ENCODE measurements at places on chromosomes 11 and 22.

GRCh38 chr11:70913715-70914231 lies 338.6 kb downstream of the SHANK2 start:
- no peaks in the 10 kb centered on the region for H3K4me1 ChIP-seq
- H3K27me3 ChIP-seq: no peaks in the 10 kb centered on the region
- no peak overlapping the region for H3K27ac ChIP-seq
- H3K4me3 ChIP-seq: no peak overlapping the region
- H3K36me3 ChIP-seq: no peaks in the 10 kb centered on the region

DNA sequence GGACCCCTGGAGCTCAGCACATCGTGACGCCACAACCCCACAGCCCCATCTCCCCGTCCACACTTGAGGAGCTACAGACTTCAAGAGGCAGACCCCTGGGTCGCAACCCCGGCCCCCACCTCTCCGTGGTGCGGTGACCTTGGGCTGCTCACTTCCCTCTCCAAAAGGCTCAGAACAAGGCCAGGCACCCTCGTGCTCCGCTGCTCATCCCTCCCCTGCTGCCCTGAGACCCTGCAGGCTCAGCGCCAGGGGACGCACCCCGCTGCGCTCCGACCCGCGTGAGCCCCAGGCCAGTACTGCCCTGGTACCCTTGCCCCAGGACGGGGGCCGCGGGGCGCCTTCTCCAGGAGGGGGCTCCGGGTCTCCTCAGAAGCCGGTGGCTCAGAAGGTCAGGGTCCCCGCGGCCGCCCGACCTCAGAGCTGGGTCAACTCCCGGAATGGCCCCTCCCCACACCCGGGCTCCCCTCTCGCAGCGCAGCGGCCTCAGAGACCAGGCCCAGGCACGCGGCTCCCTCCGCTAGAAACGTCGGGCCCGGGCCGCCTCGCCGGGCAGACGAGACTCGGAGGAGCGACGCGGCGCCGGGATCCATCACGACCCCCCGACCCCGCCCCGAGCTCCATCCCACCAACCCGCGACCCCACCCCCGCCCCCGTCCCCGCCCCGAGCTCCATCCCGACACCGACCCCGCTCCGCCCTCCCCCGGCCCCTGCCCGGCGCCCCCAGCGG lies 563 bp downstream of the GATD1 start:
- H3K27me3 ChIP-seq: no peaks in the 10 kb centered on the region
- peaks cover 14% of the 10 kb centered on the region for H3K36me3 ChIP-seq
- peak; percentile 74 for DNase-seq
- H3K27ac ChIP-seq: peak overlapping the region; percentile 84
- peaks cover 23% of the 10 kb centered on the region for H3K4me1 ChIP-seq

GRCh38 chr11:118232659-118233058 lies 7.8 kb upstream of the JAML start:
- DNase-seq: no peak
- H3K4me1 ChIP-seq: peaks cover 17% of the 10 kb centered on the region
- no peak overlapping the region for H3K27ac ChIP-seq
- H3K36me3 ChIP-seq: no peaks in the 10 kb centered on the region
- no peaks in the 10 kb centered on the region for H3K27me3 ChIP-seq
- H3K4me3 ChIP-seq: no peak overlapping the region

DNA sequence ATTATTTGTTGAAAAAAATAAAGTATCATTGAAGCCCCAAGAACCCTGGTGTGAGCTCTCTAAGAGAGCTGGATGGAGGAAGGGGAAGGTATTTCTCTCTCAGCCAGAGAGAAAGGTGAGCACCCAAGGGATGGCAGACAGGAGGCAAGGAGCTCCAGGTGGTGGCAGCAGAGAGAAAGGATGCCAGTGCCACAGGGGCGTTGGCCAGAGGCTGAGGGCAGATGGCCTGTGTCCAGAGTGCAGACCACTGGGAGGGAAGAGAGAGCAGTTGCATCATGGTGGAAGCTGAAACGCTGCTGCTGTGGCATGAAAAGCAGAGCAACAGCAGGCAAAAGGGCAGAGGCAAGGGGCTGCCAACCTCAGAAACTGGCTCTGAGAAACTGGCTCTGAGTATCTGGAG lies 8.5 kb downstream of the SPON1 start:
- H3K36me3 ChIP-seq: no peaks in the 10 kb centered on the region
- no peak overlapping the region for H3K4me3 ChIP-seq
- no peak for DNase-seq
- no peak overlapping the region for H3K27ac ChIP-seq

GRCh38 chr11:86814775-86815174 lies 14.4 kb downstream of the PRSS23 start:
- H3K27ac ChIP-seq: peak overlapping the region; percentile 21
- no peak for DNase-seq
- no peaks in the 10 kb centered on the region for H3K36me3 ChIP-seq
- H3K4me1 ChIP-seq: no peaks in the 10 kb centered on the region
- H3K4me3 ChIP-seq: no peak overlapping the region

DNA sequence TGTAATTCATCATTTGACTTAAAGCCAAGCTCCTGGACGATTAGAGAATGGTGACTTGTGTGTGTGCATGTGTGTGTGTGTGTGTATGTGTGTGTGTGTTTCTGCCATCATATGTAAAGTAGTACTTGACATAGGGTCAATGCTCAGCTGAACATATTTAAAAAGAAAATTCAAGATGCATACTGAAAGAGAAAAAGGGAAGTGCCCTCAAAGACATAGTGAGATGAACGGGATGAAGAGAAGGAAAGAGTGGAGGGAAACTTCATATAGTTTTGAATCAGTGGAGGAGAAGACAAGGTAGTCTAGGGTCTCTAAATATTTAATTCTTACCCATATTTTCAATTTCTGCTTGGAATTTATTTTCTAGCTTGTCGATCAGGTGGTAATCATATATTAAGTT lies 4.0 kb downstream of the TCN1 start:
- H3K27me3 ChIP-seq: no peaks in the 10 kb centered on the region
- H3K36me3 ChIP-seq: no peaks in the 10 kb centered on the region
- no peak for DNase-seq
- no peaks in the 10 kb centered on the region for H3K4me1 ChIP-seq
- no peak overlapping the region for H3K4me3 ChIP-seq

GRCh38 chr11:74978041-74978440 lies 10.7 kb upstream of the NEU3 start:
- H3K4me1 ChIP-seq: no peaks in the 10 kb centered on the region
- no peak overlapping the region for H3K27ac ChIP-seq
- peaks cover 65% of the 10 kb centered on the region for H3K36me3 ChIP-seq
- no peak overlapping the region for H3K4me3 ChIP-seq
- no peak for DNase-seq

- H3K27me3 ChIP-seq: peaks cover 15% of the 10 kb centered on the region
- no peaks in the 10 kb centered on the region for H3K4me1 ChIP-seq
- no peak for DNase-seq
- no peak overlapping the region for H3K4me3 ChIP-seq
- H3K27ac ChIP-seq: no peak overlapping the region
These were observed 5.7 kb upstream of the FBXO3 start for GRCh38 chr11:33779849-33780528.

DNA sequence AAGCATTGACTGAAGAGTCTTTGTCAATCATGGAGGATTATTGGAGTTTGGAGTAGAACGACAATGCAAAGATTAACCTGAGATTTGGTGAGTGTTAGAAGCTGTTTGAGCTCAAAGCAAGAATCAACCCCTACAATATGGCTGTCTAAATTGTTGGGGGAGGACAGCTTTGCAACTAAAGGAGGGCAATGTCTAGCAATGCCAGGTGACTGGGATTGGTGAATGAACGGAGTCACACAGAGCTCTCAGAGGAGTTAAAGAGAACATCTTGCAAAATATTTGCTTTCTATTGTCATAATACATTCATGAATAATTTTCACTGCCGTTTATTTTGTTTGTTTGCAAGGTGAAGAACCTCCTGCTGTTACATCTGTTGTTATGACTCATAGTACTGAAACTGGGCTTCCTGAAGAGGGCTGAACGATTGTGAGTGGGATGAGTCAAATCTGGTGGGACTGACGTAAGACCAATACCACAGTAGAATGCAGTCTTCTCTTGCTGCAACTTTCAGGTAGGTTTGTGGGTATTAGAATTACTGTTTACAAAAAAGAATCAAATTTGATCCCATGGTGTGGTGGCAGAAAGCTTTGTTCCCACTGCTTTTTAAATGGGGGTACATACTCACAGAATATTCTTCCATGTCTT lies 281.9 kb downstream of the CADM1 start:
- no peaks in the 10 kb centered on the region for H3K36me3 ChIP-seq
- no peaks in the 10 kb centered on the region for H3K27me3 ChIP-seq
- no peak overlapping the region for H3K27ac ChIP-seq
- H3K4me1 ChIP-seq: no peaks in the 10 kb centered on the region
- no peak for DNase-seq

DNA sequence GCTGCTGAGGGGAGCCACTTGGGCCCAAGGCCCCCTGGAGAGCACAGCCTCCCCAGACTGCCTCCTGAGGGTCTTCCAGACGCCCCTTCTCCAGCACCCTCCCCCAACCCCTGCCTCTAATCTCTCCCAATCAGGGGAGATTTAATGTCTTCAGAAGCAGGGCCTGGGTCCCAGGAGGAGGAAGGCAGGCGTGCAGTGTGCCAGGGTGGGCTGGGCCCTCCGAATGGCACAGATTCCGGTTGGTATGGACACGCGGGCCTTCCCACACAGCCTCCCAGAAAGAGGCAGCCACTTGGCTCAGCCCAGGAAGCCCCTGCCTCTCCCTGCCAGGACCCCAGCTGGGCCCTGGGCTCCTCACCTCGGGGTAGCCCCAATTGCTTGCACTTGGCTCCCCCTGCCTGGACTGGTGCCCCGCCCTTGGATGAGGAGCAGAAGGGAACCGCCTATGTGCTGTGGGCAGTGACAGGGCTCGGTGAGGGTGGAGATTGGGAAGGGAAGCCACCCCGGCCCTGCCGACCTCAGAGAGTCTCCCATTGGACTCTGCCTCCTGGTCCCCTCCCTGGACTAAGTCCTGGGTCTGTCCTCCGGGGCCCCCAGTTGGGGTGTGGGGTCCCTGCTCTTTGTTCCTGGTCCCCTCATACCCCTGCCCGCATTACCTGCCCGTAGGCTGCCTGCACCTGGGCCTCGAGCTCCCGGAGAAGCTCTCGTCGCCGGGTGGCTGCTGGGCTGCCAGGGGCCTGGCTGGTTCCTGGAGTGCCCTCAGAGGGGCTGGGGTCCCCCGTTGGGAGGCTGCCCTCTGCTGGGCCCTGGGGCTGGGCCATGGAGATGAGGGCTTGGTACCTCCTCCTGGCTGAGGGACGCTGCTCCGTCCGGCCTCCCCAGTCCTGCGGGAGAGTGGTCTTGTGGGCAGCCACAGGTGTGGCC lies 572 bp upstream of the CABP2 start:
- no peaks in the 10 kb centered on the region for H3K4me1 ChIP-seq
- no peaks in the 10 kb centered on the region for H3K36me3 ChIP-seq
- no peaks in the 10 kb centered on the region for H3K27me3 ChIP-seq
- H3K27ac ChIP-seq: no peak overlapping the region

- H3K4me1 ChIP-seq: peaks cover 7% of the 10 kb centered on the region
- H3K27me3 ChIP-seq: no peaks in the 10 kb centered on the region
- H3K36me3 ChIP-seq: no peaks in the 10 kb centered on the region
- DNase-seq: peak; percentile 52
- H3K27ac ChIP-seq: no peak overlapping the region
These were observed 27.9 kb upstream of the OAF start for GRCh38 chr11:120182790-120183491.

DNA sequence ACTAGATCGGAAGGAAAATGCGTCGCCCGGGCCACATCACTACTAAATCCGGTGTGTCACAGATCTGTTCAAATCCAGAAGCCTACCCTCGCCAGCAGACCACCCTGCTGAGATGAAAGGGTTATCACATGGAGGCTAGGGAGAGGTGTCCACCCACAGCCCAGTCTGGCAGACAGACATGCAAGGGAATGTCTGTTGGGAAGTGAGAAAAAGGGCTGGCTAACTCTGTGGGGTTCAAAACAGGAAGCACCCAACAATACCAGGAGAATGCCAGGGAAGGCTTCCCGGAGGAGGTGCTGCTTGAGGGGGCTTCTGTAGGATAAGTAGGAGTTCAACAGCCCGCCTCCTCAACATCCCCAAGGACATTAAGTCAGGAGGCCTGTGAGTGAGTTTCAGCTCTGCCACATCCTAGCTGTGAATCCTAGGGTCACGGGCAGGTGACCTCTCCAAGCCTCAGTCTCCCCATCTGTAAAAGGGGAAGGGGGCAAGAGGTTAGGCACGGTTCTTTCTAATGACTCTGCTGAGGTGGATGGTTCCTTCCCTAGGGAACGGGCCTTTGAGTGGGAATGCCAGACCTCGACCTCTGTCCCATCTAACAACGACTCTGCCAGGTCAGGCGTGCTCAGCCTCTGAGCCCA lies 1.1 kb downstream of the TPST2 start:
- no peak for DNase-seq
- H3K4me3 ChIP-seq: peak overlapping the region; percentile 88
- no peaks in the 10 kb centered on the region for H3K27me3 ChIP-seq
- peak overlapping the region; percentile 88 for H3K27ac ChIP-seq

GRCh38 chr11:83088965-83089364 lies 17.3 kb upstream of the RAB30 start:
- H3K27me3 ChIP-seq: no peaks in the 10 kb centered on the region
- H3K36me3 ChIP-seq: no peaks in the 10 kb centered on the region
- H3K4me3 ChIP-seq: no peak overlapping the region
- H3K27ac ChIP-seq: no peak overlapping the region
